ENCODE measurements at places on chromosomes 11 and 22.

GRCh38 chr22:36925388-36926290 is 12.2 kb downstream of the CSF2RB start:
- DNase-seq, result no peak

DNA sequence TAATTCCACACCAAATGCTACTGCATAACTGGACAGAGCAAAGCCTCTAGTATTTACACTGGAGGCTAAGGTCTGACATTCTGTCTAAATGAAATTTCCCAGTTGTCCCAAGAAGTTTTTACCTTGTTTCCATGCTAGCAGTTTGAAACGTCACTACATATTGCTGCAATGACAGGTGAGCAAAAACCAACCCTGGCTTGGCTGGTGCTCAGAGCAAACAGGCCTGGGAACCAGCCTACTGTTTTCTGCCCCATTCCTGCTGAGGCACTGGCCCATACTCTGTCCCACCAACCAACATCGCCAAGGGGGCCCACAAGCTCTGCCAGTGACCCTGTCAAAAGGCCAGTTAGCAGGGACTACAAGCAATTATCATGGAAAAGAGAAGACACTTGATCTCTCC is 131.1 kb downstream of the MPPED2 start:
- DNase-seq, result no peak

DNA sequence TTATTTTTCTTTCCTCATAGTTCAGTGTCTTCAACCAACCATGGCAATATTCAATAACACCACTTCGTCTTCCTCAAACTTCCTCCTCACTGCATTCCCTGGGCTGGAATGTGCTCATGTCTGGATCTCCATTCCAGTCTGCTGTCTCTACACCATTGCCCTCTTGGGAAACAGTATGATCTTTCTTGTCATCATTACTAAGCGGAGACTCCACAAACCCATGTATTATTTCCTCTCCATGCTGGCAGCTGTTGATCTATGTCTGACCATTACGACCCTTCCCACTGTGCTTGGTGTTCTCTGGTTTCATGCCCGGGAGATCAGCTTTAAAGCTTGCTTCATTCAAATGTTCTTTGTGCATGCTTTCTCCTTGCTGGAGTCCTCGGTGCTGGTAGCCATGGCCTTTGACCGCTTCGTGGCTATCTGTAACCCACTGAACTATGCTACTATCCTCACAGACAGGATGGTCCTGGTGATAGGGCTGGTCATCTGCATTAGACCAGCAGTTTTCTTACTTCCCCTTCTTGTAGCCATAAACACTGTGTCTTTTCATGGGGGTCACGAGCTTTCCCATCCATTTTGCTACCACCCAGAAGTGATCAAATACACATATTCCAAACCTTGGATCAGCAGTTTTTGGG is at the start of gene OR51T1:
OR51T1 (plus strand) TSS at position 41 of the 641 bp plus-strand sequence; CDS start at position 41, 0 bp downstream.
- no peak for DNase-seq

- DNase-seq, result no peak
Observed at GRCh38 chr11:114010931-114011330, 36.0 kb downstream of the HTR3A start.

DNA sequence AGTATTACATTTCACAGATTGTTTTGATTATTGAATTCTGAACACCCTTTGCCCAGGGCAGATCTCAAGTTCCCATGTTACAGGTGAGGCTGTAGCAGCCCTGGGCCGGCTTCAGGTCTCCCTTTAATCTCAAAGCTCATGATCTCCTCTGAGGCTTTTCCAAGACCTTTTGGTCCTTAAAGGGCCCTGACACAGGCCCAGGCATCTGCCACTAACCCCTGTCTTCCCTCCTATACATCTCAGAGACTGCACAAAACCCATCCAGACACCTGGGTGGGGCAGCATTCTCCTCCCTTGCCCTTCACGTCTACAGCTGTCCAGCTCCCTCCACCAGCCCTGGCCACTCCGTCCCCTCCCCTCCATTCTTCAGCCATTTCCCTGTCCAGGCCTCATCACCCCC is 37.8 kb downstream of the PDE2A start:
- no peak for DNase-seq

- no peak for DNase-seq
Observed at GRCh38 chr11:36243641-36244040, 45.6 kb downstream of the COMMD9 start.

DNA sequence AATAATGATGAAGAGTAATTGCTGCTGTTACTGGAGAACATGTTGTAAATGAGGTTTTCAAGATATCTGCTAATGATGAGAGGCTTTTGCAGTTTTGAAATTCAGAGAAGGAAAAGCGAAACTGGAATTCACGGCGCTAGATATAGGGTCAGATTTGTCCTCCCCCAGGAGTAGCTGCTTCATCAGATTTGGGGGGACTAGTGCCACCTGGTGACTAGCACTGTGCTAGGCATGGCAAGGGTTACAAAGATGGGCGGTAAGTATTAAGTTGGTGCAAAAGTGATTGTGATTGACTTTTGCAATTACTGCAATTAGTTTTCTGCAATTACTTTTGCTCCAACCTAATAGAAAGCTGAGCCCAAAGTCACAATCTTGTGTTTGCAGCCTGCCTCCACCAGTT is 879.9 kb upstream of the TENM4 start:
- no peak for DNase-seq

DNA sequence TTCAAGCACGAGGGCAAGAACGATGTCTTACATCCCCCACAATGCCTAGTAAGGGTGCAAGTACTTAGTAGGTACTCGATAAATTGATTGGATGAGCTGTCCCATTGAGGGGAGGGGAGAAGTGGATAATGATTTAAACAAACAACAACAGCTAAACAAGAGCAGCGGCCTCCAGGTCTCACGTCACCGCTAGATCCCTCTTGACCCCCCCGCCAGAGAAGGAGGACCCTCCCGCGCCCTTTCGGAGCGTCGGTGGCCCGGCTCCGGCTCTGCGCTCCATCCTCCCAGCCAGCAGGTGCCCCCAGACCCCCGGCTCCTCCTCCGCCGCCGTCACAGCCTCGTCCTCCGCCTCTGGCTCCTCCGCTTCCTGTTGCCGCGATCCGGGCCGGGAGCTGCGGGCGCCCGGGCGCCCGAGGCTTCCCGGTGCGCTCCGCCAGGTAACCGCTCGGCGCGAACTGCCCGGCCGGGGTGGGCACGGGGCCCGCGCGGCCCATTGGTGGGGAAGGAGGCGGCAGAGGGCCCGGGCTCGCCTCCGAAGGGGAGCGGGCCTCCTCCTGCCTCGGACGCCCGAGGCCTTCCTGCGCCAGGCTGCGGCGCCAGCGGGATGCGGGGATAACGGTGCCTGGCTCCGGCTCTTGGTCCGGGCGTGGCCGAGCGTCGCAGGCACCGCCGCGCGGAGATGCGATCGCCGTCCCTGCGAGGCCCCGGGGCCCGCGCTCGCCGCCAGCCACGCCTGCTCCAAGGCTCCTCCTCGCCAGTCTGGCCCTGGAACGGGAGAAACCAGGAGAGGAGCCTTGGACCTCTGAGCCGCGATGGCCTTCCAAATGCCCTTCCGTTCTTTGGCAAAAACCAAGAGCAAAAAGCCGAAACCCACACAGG is at the start of gene TLCD5:
TLCD5 (plus strand) TSS at position 368 of the 879 bp plus-strand sequence. CDS start 2,143 bp downstream, outside the sequence.
- no peak for DNase-seq

DNA sequence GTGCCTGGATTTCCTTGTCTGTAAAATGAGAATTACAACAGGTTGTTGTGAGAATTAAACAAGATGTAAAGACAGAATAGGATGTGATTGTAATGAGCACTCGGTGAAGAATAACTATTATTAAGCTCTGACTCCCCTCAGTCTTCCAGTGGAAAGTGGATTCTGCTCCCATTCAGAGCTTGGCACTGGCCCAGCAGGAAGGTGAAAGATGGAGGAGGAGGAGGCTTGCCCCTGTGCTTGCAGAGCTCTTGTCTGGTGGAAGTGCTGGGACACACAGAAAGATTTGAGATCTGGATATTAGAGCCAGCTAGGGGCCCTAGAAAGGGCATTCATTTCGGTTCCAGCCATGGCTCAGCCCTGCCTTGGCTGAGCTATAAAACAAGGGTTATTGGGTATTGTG is 28.2 kb downstream of the PHLDB1 start:
- DNase-seq, result no peak

GRCh38 chr22:47205081-47205491 is 442.6 kb downstream of the TBC1D22A start:
- DNase-seq, result no peak

GRCh38 chr22:43313244-43313889 is 29.8 kb downstream of the SCUBE1 start:
- DNase-seq, result no peak

DNA sequence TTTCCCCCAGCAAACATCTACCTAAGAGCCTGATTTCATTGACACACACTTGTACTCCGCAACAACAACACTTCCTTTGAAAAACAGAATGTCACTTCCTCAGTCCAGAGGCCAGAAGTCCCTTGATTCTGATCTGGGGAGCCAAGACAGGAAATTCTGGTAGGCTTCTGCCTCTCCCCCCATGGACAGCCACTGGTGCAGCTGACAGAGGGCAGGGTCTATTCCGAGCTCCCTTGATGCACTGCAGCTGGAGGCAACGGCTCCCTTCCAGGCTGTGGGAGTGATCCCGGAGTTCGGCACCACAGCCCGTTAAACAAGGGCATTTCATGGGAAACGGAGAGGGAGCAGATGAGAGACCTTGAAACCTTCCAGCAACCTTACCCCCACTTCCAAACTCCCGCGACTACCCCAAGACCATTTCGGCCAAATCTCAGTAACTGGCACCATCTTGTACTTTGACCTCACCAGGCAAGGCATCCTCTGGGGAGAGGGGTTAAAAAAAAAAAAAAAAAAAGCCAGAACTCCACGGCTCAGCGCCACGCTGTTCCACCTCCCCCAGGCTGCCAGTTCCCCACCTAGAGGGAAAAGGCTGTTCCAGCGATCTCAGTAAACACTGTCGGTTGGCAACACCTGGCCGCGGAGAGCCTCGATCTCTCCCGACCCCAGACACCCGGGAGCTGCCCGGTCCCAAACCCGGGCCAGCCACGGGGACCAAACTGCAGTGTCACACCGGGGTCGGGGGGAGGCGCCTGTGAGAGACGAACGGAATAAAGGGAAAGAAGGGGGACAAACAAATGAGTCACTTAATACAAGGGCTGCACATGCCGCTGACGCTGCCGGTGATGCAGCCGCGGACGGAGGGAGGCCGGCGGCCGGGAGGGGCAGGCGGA is 1.1 kb downstream of the GAB2 start:
- peak; percentile 68 for DNase-seq

- DNase-seq, result peak; percentile 33
Observed at GRCh38 chr22:25202290-25202921, 2.7 kb downstream of the CRYBB3 start.

DNA sequence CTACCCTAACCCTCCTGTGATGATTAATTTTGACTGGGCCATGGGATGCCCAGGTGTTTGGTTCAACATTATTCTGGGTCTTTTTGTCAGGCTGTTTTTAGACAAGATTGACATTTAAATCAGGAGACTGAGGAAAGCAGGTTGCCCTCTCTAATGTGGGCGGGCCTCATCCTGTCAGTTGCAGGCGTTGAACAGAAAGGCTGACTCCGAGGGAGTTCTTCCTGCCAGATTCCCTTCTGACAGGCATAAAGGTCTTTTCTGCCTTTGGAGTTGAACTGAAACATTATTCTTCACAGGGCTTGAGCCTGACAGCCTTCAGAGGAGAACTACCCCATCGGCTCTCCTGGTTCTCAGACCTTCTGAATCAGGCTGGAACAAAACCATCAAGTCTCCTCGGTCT is 4.3 kb upstream of the PSMC3 start:
- DNase-seq, result no peak

GRCh38 chr22:44730490-44731356 is 21.7 kb upstream of the ARHGAP8 start:
- no peak for DNase-seq

- no peak for DNase-seq
Observed at GRCh38 chr11:72525466-72525865, 91.1 kb upstream of the CLPB start.

DNA sequence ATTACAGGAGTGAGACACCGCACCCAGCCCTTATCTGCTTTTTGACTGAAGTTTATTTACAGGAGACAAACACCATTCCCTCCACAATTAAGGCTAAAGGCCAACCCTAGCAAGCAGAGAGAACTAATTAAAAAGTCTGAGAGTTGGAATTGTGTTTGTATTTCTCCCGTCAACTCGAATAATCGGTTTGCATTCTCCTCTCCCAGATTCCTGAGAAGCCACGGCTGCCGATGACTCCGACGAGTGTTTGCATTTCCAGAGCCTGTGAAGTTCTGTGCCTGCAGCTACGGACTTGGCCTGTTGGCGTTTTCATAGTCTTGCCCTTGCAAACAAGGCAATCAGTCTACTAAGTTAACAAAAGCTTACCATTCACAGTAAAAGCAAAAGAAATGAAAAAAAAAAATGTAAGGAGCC is 73.2 kb upstream of the NUP50 start:
- no peak for DNase-seq

DNA sequence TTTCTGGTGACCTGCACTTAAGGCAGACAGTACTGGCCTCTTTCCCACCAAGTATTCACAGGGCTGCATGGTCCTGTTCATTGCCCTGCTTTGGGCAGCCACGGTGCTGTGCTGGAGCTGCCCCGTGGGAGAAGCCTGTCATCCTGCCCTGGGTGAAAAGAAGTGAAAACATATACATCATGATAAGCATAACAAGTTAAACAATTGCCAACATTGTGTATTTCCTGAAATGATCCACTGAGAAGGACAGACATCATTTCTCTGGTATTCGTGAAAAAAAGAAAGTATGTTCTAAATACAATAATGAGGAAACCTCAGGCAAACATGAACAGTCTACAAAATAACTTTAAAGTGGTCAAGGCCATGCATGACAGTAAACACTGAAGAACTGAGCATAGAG is 393.1 kb downstream of the TMEM135 start:
- DNase-seq, result no peak

- DNase-seq, result no peak
Observed at GRCh38 chr11:75203138-75203537, 37.4 kb upstream of the TPBGL start.

DNA sequence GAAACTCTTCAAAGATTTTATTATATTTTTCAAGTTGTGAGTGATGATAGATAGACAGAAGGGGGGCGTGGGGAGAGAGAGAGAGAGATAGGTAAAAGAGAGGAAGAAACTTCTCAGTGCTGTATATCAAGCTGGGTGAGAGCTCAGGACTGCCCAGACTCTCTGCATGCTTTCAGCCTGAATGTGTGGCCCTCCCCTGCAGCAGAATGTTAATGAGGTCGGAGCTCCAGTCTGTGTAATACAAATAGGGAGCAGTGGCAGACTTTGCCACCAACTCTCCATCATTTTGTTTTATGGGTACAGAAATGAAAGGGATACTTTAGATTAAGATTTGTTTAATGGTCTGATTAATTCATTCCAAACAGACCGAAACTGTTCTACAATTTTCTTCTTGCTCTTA is 752.8 kb downstream of the OPCML start:
- DNase-seq, result no peak

DNA sequence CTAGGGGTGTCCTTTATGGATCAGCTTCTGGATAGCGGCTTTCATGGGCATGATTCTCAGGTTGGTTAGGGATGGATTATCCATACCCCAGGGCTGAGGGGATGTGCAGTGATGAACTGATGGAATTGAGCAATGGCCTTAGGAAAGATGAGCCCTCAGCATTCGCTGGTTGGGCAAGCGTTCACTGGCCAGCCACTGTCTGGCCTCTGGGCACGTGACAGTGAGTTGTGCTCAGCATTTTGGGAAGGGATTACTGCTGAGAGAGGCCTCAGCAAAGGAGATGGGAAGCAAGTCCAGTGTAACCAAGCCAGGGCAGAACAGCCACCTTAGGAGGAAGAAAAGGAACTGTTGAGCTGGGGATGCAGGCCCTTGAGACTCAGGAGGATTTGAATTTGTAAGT is 17.4 kb downstream of the UBASH3B start:
- no peak for DNase-seq

- no peak for DNase-seq
Observed at GRCh38 chr22:42977569-42977968, 37.4 kb downstream of the PACSIN2 start.

Measured in stimulated activated CD4-positive, alpha-beta T cell treated with anti-CD3 and anti-CD28 coated beads, Interleukin-12 subunit alpha, Interleukin-12 subunit beta, amount 100 ng/mL, for 24 hours (primary cell).